ENCODE measurements at places on chromosomes 4 and X. TPM values are rescaled to one million over a fixed set of nuclear protein-coding genes. Genes with fewer than 3 reads are reported as not detected.

- DNase-seq: no peak
These were observed 255.2 kb downstream of the THOC2 start for GRCh38 chrX:123477673-123478072.

MTNR1A gene
- total RNA-seq: 2.6 TPM

- DNase-seq: no peak
These were observed 69.5 kb upstream of the BRWD3 start for GRCh38 chrX:80879143-80879542.

- DNase-seq: no peak
These were observed 240.7 kb upstream of the TRAM1L1 start for GRCh38 chr4:117326091-117326490.

DNA sequence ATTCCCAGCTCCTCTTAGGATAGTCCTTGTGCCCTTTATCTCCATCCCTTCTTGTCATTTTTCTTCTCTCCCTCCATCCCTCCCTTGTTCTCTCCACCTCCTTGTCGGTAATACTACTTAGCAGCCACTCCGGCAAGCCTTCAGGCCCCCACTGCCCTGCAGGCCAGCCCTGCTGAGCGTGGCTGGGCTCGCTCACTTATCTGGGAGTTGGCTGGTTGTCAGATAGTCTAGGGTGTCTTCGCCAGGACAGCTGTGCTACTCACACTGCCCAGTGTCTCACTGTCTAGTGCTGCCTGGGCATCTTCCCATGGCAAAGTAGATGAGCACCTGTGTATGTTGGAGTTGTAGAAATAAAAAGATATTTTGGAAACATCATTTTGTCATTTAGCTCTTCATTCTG, 75.0 kb downstream of the STK32B start:
- DNase-seq: no peak

- DNase-seq: no peak
These were observed 392.8 kb upstream of the NR3C2 start for GRCh38 chr4:148834804-148835631.

TMPRSS11B gene
- total RNA-seq: not detected

PNMA6A gene
- total RNA-seq: 7.0 TPM

- DNase-seq: peak; percentile 22
These were observed 28.1 kb downstream of the BEX3 start for GRCh38 chrX:103404231-103405008.

HSFX3 gene
- not detected for total RNA-seq

NIPAL1 gene
- total RNA-seq: 21.1 TPM

- DNase-seq: no peak
These were observed 859.3 kb downstream of the RPA4 start for GRCh38 chrX:97743014-97743413.

DNA sequence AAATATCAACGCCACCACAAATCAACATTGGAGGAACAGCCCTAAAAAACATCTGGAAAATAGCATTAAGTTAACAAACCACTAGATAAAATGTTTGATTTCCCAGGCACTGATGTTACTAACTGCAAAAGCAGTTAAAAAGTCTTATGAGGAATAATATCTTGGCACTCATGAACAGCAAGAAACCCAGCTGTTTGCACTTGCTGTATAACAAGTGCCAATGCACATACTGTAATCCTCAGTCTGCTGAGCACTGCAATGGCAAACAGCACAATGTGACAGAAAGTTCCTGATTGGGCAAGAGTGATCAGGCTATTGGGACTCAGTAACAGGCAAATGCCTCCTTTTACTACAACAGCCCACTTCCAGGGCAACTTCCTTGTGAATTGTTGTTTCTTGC, 20.8 kb upstream of the SEC24B start:
- no peak for DNase-seq

DNA sequence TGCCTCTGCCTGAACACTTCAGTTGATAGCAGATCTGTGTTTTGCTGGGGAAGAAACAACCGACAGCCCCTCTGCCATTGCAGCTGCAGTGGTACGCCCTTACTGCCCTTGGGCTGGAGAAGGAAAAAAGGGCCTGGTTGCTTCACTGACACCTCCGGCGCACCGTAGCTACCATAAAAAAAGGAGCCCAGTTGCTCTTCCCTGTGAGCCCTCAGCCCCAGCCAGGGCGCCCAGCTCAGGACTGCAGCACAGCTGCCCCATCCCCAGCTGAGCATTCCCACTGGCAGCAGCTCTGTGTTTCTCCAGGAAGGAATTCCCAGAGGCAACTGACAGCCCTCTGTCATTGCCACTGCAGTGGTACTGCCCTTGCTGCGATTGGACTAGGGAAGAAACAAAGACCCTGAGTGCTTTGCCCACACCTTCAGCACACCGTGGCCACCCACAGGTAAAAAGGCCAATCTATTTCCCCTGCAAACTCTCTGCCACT, 142.7 kb downstream of the DKK2 start:
- no peak for DNase-seq

GRCh38 chr4:1841201-1841886, 14.6 kb downstream of the LETM1 start:
- DNase-seq: no peak

GRCh38 chr4:81896936-81897335, 425.2 kb upstream of the RASGEF1B start:
- no peak for DNase-seq

DNA sequence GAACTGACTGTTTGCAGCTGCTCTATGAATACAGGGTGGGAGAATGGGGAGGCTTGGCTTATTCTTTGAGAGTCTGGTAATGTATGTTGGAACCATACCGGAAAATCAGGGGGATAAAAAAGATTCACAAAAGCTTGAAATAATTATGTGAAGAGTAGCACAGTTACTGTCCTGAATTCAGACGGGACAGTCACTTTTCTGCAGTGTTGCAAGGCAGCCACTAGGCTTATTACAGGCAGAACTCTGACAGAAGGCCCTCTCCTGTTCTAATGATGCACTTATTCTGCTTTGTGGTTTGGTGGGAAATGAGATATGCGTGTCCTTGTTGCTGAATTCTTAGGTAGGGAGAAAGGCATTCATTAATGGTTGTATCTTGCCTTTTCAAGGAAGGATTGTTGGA, 37.2 kb downstream of the GUCY1B1 start:
- no peak for DNase-seq

STK26 gene
- 65.2 TPM for total RNA-seq

DNA sequence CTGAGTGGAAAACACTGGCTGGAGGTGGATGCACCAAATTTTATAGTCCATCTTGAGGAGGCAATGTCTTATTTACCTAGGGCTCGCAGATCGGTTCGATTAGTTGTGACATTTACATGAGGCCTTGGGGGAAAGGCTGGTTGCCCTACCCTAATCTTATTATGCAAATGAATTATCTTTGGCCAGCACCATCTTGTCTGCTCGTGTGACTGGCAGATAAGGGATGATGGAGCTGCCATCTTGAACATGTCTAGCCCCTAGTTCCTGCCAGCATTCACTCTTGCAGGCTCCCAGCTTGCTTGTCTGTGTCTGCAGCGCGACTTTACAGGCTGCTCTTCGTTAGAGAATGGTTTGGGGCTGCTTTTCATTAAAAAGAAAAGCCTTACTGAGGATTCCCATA, 61.9 kb downstream of the SEC24B start:
- no peak for DNase-seq

DNA sequence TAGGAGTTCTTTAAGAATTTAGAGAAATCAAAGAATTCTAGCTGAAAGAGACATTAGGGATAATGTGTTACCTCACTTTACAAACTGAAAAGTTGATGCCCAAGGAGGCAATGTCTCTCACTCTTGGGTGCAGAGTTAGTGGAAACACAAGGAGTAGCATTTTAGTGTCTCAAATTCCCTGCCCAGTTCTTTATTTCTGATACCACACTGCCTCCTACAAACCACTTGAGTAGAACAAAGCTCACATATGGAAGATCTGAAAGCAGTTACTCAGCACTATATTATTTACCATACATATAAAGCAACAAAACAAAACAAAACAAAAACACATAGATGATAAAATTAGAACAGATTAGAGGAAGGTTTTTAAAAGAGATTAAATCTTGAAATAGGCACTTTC, 124.2 kb downstream of the REELD1 start:
- no peak for DNase-seq
